Hindlimb muscle (tissue), 1 donor: ENCODE measurements at places on chromosomes 7 and 10. TPM values are rescaled to one million over a fixed set of nuclear protein-coding genes. Genes with fewer than 3 reads are reported as not detected.

Gene NOD1
- 20.9 TPM for polyA plus RNA-seq

Gene GATA3
- 1.0 TPM for polyA plus RNA-seq

Gene PPP2R2D
- polyA plus RNA-seq, result 30.6 TPM

DNA sequence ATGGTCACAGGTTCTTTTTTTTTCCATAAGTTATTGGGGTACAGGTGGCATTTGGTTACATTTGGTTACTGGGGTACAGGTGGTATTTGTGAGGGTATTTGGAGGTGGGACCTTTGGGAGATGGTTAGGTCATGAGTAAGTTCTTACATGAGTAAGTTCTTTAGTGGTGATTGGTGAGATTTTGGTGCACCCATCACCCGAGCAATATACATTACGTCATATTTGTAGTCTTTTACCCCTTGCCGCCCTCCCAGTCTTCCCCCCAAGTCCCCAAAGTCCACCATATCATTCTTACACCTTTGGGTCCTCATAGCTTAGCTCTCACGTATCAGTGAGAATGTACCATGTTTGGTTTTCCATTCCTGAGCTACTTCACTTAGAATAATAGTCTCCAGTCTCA, 49.2 kb upstream of the R3HCC1L start:
- DNase-seq, result no peak

DNA sequence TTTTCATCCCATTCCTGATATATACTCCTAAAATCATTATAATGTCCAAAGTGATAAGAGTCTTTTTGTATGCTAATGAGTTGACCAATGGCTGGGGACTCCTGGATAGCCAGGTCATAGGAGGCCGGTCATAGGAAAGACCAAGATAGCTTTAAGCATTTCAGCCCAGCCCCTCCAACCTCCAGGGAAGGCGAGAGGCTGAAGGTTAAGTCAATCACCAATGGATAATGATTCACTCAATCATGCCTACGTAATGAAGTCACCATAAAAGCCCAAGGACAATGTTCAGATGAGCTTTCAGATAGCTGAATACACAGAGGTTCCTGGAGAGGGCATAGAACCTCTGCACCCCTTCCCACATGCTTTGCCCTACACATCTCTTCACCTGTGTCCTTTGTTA, 75.7 kb downstream of the VWDE start:
- no peak for DNase-seq

DNA sequence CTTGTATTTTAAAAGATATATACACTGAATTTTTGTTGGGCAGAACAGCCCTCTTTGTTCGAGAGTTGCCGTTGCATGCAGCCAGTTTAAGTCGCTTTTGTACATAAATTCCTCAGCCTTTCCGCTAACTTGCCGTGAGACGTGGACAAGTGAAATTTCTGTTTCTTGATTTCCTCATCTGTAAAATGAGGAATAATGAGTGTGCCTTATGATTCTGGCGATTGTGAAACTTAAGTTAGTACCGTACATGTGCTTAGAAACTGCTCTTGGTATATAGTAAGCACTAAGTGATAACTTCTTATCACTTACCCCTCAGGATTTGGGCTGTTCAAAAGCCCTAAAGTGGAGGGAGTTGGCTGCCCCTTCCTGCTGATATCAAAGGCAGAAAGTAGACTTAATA, 1.4 kb downstream of the CCNJ start:
- DNase-seq, result peak; percentile 5

- no peak for DNase-seq
Measured at GRCh38 chr7:70791341-70791740, 340.6 kb upstream of the GALNT17 start.
